DND-41 (cell line): ENCODE measurements at places on chromosomes 11 and 22.
A peak's percentile ranks its signal among the peaks of the same experiment; 100 is the strongest.

DNA sequence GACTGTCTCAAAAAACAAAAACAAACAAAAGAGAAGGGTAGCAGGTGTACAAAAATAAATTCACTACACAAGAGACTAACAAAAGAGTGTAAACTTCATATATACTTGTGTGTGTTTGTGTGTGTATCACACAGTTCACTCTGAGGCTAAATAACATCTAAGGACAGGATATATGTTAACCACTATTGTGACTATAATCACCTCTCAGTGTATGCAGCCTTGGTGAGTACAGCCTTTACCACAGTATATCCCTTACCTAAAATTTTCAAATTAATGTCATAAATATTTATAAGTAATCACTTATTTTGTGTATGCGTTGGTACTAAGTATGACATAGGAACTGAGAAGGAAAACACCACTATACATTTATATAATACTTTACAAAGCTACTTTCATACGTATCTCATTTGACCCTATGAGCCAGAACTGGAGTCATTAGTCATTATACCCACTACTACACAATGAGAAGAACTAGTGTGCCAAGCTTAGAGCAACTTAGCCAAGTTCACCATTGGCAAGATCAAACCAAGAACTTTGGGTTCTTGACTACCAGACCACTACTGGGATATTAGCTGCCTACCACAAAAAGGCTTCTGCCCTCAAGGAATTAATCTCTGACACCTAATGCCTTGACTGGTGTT is 116.7 kb downstream of the SGSM3 start:
- no peak for DNase-seq

GRCh38 chr11:119316016-119316728 is 758 bp downstream of the MCAM start:
- no peak for DNase-seq

- DNase-seq, result peak; percentile 80
Measured at GRCh38 chr22:31347251-31348008, 1.3 kb upstream of the PATZ1 start.

DNA sequence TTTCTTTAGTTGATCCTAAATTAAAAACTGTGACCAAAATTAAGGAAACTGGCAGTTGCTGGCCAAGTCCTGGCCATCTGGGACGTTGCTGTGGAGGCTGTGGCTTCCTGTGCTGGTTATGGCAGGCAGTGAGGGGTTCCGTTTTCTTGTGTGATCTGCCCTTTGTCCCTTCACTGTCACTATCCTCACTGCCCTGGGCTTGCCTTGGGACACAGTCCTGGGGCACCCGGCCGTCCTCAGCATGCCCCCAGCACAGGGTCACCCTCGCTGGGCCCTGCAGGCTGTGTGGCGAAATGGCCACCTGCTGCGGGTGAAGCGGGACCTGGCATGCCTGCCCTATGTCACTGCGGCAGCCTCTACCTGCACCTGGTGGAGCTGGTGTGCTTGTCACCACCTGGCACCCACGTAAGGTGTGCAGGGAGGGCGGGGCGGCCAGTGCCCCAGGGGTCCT is 52.5 kb upstream of the SLC22A12 start:
- DNase-seq, result no peak

DNA sequence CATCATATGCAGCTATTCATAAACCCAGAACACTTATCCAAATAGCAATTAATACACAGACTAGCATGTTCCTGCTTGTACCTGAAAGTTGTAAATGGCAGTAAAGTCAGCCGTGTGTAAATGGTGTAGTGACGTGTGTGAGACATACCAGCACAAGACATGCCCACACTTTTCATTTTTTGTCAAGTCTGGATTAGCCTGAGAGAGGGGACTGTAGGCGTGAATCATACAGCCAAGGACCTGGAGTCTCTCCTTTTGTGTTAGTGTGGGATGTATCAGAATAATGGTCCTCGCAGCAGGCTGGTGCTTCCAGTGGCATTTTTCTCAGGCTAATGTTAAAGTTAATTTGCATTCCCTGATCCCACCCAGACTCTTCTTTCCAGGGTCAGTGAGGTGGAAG is 116.8 kb upstream of the BMAL1 start:
- no peak for DNase-seq

DNA sequence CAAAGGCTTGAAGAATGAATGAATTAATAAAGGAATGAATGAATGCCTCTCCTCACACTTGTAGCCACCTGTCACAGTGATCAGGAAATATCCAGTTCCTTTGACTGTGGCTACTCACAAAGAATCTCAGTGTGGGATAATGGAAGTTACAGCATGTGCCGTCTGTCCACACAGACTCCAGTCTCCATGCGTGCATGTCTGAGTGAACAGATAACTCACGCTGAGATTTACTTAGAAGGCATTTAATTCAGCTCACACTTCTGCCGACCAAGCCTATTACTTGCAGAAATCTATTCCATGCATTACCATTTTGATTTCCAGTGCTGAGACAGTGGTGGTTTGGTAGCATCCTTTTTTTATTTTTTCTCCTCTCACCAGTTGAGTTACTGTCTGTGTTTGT is 32.3 kb upstream of the HMGXB4 start:
- no peak for DNase-seq

DNA sequence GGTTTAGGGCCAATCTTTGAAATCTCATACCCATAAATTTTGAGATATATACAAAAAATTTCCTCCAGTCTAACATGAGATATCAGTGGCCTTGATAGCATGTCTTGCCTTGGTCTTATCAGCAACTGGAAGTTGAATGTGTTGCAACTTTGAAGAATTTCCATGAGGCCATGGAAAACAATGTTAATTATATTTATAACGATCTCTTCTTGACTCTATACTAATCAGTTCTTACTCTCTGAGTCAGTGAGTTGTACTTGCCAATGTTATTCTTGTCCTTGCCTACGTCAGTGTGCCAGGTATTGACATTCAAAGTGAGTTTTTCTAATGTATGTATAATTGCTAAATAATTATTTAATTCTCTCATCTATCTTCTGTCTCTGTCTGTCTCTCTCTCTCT is 535.1 kb downstream of the KCNA4 start:
- DNase-seq, result no peak

DNA sequence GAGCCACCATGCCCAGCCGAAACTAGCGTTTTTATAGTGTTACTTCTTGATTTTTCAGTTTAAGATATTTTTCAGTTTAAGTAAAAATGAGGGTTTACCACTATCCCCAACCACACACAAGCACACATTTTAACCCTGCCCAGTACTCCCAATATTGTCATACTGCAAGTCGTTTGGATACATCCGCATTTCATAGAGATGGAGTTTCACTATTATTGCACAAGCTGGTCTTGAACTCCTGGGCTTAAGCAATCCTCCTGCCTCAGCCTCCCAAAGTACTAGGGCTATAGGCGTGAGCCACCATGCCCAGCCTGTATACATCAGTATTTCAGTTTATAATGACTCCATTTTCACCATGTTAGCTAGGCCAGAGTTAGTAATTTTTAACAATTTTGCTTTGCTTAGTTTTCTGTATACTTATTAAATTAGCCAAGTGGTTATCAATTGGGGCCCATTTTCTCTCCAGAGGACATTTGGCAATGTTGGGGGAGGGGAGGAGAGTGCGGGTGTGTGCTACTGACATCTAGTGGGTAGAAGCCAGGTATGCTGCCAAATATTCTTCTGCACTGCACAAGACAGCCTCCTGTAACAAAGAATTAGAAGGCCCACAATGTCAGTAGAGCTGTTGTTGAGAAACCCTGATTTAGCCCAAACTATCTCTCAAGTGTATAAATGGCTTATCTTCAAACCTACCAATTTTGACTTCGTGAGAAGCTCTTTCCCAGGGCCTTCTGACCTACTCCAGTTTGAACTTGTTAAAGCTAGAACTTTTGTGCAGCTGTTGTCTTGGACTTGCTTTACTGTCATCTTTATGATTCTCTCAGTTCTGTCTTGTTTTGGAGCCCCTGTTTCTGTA is 7.3 kb downstream of the USP47 start:
- DNase-seq, result peak; percentile 62

DNA sequence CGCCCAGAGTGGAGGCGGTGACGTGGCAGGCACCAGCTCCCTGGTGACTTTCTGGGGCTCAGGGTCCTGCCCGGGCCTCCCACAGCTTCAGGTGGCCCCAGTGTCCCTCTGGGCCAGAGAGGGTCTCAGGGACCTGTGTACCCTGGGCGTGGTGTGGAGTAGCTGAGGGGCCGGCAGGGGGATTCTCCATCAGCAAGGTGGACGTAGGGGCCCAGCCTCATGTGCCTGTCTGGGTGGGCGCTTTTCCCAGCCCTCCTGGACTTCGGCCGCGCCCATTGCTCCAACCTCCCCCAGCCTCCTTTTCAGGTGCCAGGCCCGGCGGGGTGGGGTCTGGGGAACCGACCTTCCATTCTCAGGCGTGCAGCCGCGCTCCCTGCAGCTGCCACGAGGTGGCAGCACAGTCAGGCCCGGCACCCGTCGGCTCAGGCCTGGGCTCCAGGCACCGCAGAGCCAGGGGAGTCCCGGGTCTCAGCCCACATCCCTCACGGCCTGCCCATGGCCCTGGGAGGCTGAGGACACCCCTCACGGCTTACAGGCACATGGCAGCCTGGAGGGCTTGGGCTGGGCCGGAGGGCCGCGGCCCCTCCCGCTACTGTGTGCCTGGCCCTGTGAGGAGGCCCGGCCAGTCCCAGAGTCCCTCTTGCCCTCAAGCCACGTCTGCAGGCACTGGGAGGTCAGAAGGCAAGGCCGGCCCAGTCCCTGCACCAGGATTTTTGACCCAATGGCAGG is 19.9 kb upstream of the MUC5B start:
- peak; percentile 60 for DNase-seq

- DNase-seq, result no peak
Measured at GRCh38 chr22:37591823-37592404, 12.0 kb upstream of the LGALS2 start.

DNA sequence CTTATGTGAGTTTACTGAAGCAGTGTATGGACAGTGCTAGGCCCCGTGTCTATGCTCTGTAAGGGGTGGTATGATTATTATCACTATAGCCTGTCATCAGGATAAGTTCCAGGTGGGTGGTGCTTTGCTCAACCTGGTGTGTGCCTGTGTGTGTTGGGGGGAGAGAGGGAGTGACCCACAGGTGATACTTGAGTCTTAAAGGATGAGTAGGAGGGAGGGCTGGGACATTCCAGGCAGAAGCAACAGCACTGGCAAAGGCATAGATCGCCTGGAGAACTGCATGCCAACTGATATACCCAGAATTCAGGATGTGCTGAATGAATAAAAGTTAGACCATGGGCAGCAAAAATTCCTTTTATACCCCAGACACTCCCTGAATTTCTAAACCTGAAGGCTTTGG is 4.5 kb downstream of the KIAA1671 start:
- no peak for DNase-seq

DNA sequence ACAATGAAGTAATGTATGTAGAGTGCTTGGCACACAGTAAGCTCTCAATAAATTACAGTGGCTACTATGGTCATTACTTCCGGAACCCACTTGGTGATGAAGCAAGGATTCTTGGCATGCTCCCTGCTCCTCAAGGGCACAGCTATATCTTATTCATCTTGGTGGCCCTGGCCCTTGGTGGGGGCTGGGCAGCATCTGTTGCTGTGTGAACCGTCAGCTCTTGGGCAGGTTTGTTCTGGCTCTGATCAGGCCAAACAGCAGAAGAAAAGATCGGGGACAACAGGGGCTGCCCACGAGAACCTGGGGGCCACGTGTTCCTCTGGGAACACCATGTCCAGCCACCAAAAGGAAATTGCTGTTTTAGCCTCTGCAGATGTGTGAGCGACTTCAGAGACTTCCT is 136.9 kb upstream of the SYT13 start:
- no peak for DNase-seq

DNA sequence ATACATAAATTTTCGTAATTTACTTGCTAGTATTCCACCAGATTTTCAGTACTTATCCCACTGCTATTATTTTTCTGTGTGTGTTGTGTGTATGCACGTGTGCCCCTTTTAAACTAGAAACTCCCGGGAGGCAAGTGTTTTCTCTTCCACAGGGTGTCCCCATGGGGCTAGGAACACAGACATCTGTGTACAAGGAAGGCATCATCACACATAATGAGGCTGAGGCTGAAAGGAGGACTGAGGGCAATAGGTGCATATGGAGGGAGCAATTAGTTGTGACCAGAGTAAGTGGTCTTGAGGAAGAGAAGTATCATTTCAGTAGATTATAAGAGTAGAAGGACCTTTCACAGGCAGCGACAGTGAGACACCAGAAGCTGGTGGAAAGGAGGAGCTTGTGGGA is 2.1 kb upstream of the DPAGT1 start:
- DNase-seq, result no peak

- no peak for DNase-seq
Measured at GRCh38 chr22:41308054-41308453, 6.7 kb downstream of the ZC3H7B start.

DNA sequence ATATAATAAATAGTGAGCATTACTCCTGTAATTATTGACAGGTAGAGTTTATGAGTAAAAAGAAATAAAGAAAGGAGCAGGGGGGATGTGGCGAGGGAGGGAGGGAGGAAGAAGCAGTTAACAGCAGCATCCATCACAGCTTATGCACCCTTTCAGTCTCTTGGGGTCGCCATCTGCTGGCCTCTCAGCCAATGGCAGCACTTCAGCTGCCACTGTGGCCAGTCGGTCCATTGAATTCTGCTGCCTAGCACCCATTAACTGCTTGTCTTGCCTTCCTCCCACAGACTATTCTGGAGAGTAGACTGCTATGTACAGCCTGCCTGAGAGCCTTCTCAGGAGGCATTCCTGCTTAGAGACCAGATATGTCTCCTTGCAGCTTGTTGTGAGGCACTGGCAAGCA is 388.3 kb downstream of the TENM4 start:
- no peak for DNase-seq

- no peak for DNase-seq
Measured at GRCh38 chr22:23152238-23153114, 7.2 kb downstream of the RAB36 start.

DNA sequence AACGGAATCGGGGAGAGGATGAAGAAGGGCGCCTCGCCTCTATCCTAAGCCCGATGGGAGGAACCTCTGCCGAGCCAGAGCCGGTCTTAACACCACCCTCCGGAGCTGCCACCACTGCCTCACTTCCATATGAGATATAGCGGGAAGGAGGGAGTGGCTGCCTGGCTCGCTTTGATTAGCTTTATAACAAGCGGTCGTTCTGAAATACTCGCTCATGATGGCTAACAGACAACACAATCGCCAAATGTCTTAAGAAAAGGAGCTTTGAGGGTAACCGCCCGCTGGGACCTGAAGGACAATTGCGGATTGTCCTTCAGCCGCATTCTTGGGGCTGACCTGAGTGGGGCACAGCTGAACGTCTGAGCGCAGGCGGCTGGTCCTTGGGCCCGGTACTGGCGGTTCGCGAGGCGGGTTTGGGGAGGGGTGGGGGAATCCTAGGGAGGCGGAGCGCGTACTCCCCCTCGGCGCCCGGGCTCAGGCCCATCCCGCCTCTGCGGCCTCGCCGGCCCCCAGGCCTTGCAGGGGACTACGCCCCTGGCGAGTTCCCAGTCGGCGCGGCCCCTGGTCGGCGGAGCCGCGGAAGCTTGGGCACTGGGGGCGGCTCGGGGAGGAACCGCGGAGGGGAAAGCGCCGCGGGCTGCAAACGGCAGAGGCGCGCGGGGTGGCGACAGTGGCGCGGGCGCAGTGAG is at the start of gene PLAAT5:
Gene PLAAT5 (minus strand): TSS at position 617 of the 689 bp plus-strand sequence. CDS start 133 bp downstream, at position 484.
- no peak for DNase-seq

GRCh38 chr11:106695506-106695905 is 322.8 kb downstream of the GUCY1A2 start:
- no peak for DNase-seq
